ENCODE measurements at places on chromosomes 2 and 18. TPM values are rescaled to one million over a fixed set of nuclear protein-coding genes. Genes with fewer than 3 reads are reported as not detected.

The GPATCH11 gene
- 10.2 TPM for total RNA-seq

The SLC19A3 gene
- total RNA-seq = 53.4 TPM

The MOGAT1 gene
- 1.00 TPM for total RNA-seq

The UGT1A6 gene
- 5.0 TPM for total RNA-seq

The VAMP5 gene
- total RNA-seq = 20.5 TPM

The NAT8 gene
- total RNA-seq = not detected

The PAX3 gene
- not detected for total RNA-seq

The NEB gene
- total RNA-seq = 1.5 TPM

The SPC25 gene
- total RNA-seq = 1.3 TPM

The MORN2 gene
- total RNA-seq = 7.3 TPM

The ATOH8 gene
- 82.2 TPM for total RNA-seq

The NTSR2 gene
- total RNA-seq = not detected

The MTERF4 gene
- 25.1 TPM for total RNA-seq

The DSG1 gene
- total RNA-seq = not detected

The CYS1 gene
- 8.2 TPM for total RNA-seq

The GPN1 gene
- 12.6 TPM for total RNA-seq

The LINC00305 gene
- total RNA-seq = not detected

The PLCL1 gene
- total RNA-seq = 11.2 TPM

The HMSD gene
- total RNA-seq = 2.9 TPM

The PUM2 gene
- total RNA-seq = 92.3 TPM

The DLGAP1 gene
- 3.3 TPM for total RNA-seq

The CHRND gene
- total RNA-seq = not detected

The CREG2 gene
- total RNA-seq = 8.4 TPM

The SKA1 gene
- not detected for total RNA-seq

The TMEM247 gene
- total RNA-seq = not detected

The HRH4 gene
- not detected for total RNA-seq

The RIOK3 gene
- total RNA-seq = 56.5 TPM

Data from upper lobe of left lung (tissue), 6 donors.